ENCODE measurements at places on chromosomes 1 and 21. TPM values are rescaled to one million over a fixed set of nuclear protein-coding genes. Genes with fewer than 3 reads are reported as not detected.

FRRS1 gene
- total RNA-seq, result 52.8 TPM

FAM151A gene
- total RNA-seq, result not detected

ITLN2 gene
- 1.5 TPM for total RNA-seq

CASQ1 gene
- total RNA-seq, result not detected

GJB4 gene
- not detected for total RNA-seq

PGLYRP4 gene
- not detected for total RNA-seq

RNU1-2 gene
- total RNA-seq, result 3,022 TPM

WDR77 gene
- total RNA-seq, result 33.7 TPM

PIK3C2B gene
- 1.7 TPM for total RNA-seq

C1orf116 gene
- total RNA-seq, result not detected

ELAPOR1 gene
- 0.23 TPM for total RNA-seq

MCOLN2 gene
- under 0.01 TPM for total RNA-seq

SLC2A5 gene
- 23.5 TPM for total RNA-seq

TNNI3K gene
- total RNA-seq, result 0.94 TPM

GPATCH2 gene
- 12.4 TPM for total RNA-seq

C1orf210 gene
- total RNA-seq, result 0.35 TPM

DIO1 gene
- total RNA-seq, result not detected

TNFRSF18 gene
- total RNA-seq, result not detected

ADAMTSL4 gene
- total RNA-seq, result 1.4 TPM

TCP10L gene
- not detected for total RNA-seq

RGS8 gene
- total RNA-seq, result not detected

MASP2 gene
- total RNA-seq, result not detected

PPIAL4G gene
- under 0.01 TPM for total RNA-seq

CLEC20A gene
- total RNA-seq, result 0.08 TPM

MROH9 gene
- 0.15 TPM for total RNA-seq

LPAR3 gene
- 10.2 TPM for total RNA-seq

DCDC2B gene
- not detected for total RNA-seq

KISS1 gene
- total RNA-seq, result not detected

PPIH gene
- 20.9 TPM for total RNA-seq

USH2A gene
- under 0.01 TPM for total RNA-seq

UBL4B gene
- not detected for total RNA-seq

CSF1 gene
- 13.6 TPM for total RNA-seq

SLAMF9 gene
- total RNA-seq, result 0.38 TPM

C1orf159 gene
- 2.1 TPM for total RNA-seq

OVAAL gene
- not detected for total RNA-seq

CFHR4 gene
- total RNA-seq, result not detected

NHLH1 gene
- not detected for total RNA-seq

BATF3 gene
- total RNA-seq, result 0.60 TPM

OXCT2 gene
- total RNA-seq, result 0.45 TPM

CDC42BPA gene
- total RNA-seq, result 28.3 TPM

GUCA2A gene
- total RNA-seq, result not detected

SPATA1 gene
- 0.15 TPM for total RNA-seq

S100A16 gene
- 375 TPM for total RNA-seq

RGL1 gene
- total RNA-seq, result 25.3 TPM

ETNK2 gene
- total RNA-seq, result 1.1 TPM

FAM72B gene
- total RNA-seq, result 0.90 TPM

Measured in smooth muscle cell of the coronary artery (primary cell).